K562 (cell line): ENCODE measurements at places on chromosomes 4 and X.

- no peak for DNase-seq
- no peak overlapping the region for H3K27ac ChIP-seq
- peaks cover 10% of the 10 kb centered on the region for H3K4me1 ChIP-seq
- peaks cover 4% of the 10 kb centered on the region; the same call in 2 of the 3 replicates for H3K27me3 ChIP-seq
These were observed 68.7 kb downstream of the ADRA2C start for GRCh38 chr4:3834663-3835521.

- no peak for DNase-seq
- H3K4me1 ChIP-seq, result no peaks in the 10 kb centered on the region
- no peaks in the 10 kb centered on the region for H3K36me3 ChIP-seq
These were observed 10.7 kb downstream of the GPRIN3 start for GRCh38 chr4:89296896-89297295.

DNA sequence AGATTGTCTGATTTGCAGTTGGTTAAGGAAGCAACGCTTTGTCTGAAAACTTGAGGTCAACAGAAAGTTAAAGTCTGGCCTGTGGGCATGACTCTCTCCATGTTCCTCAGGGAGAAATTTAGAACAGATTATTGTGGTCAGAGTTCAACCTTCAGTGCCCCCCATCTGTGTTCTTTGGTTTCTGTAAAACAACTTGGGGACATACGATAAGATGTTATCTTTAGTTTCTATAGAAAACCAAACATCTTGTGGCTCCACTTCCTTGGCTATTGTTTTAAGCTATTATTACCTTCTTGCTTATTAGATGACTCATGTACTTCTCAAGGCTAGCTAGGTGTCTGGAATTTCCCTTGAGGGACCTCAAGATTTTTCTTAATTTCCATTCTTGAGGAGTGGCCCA is 507.7 kb downstream of the PDHA2 start:
- no peaks in the 10 kb centered on the region for H3K4me1 ChIP-seq
- no peak overlapping the region for H3K4me3 ChIP-seq
- H3K27me3 ChIP-seq, result no peaks in the 10 kb centered on the region
- DNase-seq, result no peak
- no peak overlapping the region for H3K27ac ChIP-seq

DNA sequence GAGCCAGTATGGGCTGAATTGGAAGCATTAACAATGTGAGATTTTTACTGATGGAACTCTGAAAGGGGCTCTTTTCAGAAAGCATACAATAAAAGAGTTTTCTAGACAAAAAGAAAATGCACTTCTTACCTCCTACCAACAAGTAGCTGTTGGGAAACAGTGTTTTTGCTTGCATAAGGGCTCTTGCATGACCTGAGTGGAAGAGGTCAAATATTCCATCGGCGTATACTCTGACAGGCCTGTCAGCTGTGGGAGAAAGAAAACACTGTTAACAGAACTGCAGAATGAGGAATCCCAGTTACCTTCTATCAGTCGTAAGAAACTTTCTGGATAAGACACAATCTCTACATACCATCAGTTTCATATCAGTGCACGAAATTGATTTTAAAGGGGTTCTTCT is 39.5 kb downstream of the PCYT1B start:
- peaks cover 6% of the 10 kb centered on the region for H3K27me3 ChIP-seq
- no peaks in the 10 kb centered on the region for H3K4me1 ChIP-seq
